Trophoblast cell (in vitro differentiated cells and primary cell): ENCODE measurements at places on chromosomes 5 and 9.

GRCh38 chr9:109624896-109625295 lies 126.8 kb upstream of the PTPN3 start:
- no peaks in the 10 kb centered on the region for H3K36me3 ChIP-seq
- H3K4me3 ChIP-seq, result no peak overlapping the region
- H3K4me1 ChIP-seq, result no peaks in the 10 kb centered on the region
- no peaks in the 10 kb centered on the region for H3K27me3 ChIP-seq

GRCh38 chr9:135848341-135849047 lies 58.9 kb downstream of the CAMSAP1 start:
- H3K4me3 ChIP-seq, result peak overlapping the region; percentile 9
- no peaks in the 10 kb centered on the region for H3K27me3 ChIP-seq
- no peaks in the 10 kb centered on the region for H3K4me1 ChIP-seq
- DNase-seq, result no peak
- peaks cover 28% of the 10 kb centered on the region for H3K36me3 ChIP-seq

GRCh38 chr9:114006931-114007691 lies 71.0 kb downstream of the AMBP start:
- H3K4me1 ChIP-seq, result no peaks in the 10 kb centered on the region
- H3K4me3 ChIP-seq, result no peak overlapping the region
- peaks cover 8% of the 10 kb centered on the region for H3K36me3 ChIP-seq
- H3K27ac ChIP-seq, result no peak overlapping the region

GRCh38 chr5:72598401-72599064 lies 91.3 kb upstream of the ZNF366 start:
- no peak overlapping the region for H3K4me3 ChIP-seq
- no peaks in the 10 kb centered on the region for H3K27me3 ChIP-seq
- H3K36me3 ChIP-seq, result no peaks in the 10 kb centered on the region
- H3K4me1 ChIP-seq, result peaks cover 26% of the 10 kb centered on the region
- H3K27ac ChIP-seq, result peak overlapping the region; percentile 98

DNA sequence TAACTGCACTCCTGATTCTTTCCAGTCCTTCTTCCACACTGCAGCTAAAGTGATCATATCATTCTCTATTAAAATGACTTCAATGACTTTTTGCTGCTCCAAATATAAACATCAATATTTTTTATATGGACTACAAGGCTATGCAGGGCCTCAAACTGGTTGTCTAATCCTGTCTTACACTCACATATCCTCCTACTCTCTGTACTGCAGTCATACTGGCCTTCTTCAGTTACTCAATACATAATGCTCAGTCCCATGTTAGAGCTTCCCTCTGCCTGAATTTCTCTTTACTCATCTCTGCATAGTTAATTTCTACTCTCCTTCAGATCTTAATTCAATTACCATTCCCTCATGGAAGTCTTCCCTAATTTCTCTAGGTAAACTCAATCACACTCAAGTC lies 3.4 kb downstream of the MEIKIN start:
- H3K36me3 ChIP-seq, result no peaks in the 10 kb centered on the region
- H3K4me3 ChIP-seq, result no peak overlapping the region
- no peaks in the 10 kb centered on the region for H3K27me3 ChIP-seq
- no peaks in the 10 kb centered on the region for H3K4me1 ChIP-seq
- no peak overlapping the region for H3K27ac ChIP-seq

GRCh38 chr5:93378073-93378472 lies 202.9 kb downstream of the NR2F1-AS1 start:
- H3K27me3 ChIP-seq, result no peaks in the 10 kb centered on the region
- H3K36me3 ChIP-seq, result no peaks in the 10 kb centered on the region
- H3K4me1 ChIP-seq, result no peaks in the 10 kb centered on the region
- no peak overlapping the region for H3K27ac ChIP-seq

DNA sequence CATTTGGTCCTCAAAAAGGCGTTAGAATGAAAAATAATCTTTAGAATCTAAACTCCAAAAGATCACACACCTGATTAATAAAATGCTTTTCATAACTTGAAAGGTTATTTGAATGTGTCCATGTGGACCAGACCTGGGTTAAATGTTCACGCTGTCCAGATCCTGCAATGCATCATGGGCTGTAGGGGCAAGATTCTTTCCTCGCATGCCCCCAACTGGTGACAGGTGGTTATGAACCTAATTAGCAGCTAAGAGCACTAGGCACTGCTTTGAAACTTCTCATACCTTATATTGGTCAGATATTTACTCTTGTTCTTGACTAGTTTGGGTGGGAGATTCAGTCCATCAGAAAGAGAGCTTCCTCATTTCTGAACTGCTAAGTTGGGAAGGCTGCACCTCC lies 19.3 kb upstream of the PIP5K1B start:
- peak; percentile 75 for DNase-seq
- no peaks in the 10 kb centered on the region for H3K4me1 ChIP-seq
- H3K27me3 ChIP-seq, result no peaks in the 10 kb centered on the region
- no peak overlapping the region for H3K4me3 ChIP-seq
- H3K27ac ChIP-seq, result no peak overlapping the region

- peaks cover 4% of the 10 kb centered on the region for H3K4me1 ChIP-seq
- peak; percentile 10 for DNase-seq
- peaks cover 2% of the 10 kb centered on the region for H3K36me3 ChIP-seq
- peak overlapping the region; percentile 74 for H3K27ac ChIP-seq
- H3K4me3 ChIP-seq, result peak overlapping the region; percentile 82
These were observed 338 bp downstream of the ABHD17B start for GRCh38 chr9:71910650-71911060.

DNA sequence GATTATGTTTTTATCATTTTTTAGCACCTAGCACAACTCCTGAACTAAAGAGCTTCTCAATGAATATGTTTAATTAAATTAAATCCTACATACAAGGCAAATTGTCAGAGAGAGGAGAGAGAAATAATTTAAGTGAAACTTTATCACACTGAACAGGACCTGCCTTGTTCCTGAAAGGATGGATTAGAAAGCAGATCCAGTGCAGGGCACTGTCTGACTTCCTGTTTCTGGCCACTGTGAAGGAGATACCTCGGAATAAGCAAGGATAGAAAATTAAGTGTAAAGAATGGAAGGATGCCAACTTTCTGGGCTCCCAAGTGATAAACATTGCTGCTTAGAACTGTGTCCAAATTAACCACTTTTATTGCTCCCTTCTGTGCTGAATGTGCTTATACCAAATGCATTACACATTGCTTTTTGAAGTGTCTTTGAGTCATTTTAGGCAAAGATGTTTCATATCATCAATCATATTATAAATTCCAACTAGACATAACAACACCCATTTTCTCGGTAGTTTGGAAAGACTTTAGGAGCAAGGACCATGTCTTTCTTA lies 89.1 kb upstream of the SPDL1 start:
- H3K36me3 ChIP-seq, result no peaks in the 10 kb centered on the region
- peaks cover 5% of the 10 kb centered on the region for H3K4me1 ChIP-seq
- H3K27me3 ChIP-seq, result no peaks in the 10 kb centered on the region
- DNase-seq, result no peak

DNA sequence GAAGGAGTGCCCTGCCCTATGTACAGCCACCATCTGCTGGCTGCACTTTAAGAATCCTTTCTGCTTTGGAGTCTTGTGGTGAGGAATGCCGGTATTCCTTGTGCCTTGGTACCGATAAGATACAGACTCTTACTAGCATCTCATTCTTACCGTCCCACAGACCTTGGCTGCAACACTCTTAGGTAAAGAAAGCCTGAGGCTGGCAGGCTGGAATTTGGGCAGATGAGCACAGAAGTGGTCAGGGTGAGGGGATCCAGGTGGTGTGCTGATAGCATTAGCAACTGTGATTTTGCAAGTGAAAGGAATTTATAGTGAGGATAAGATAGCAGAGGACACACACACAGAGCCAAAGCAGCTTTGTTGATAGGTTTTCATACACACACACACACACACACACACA lies 198.1 kb downstream of the ENC1 start:
- no peak overlapping the region for H3K27ac ChIP-seq
- H3K27me3 ChIP-seq, result no peaks in the 10 kb centered on the region
- peak; percentile 88 for DNase-seq
- H3K36me3 ChIP-seq, result no peaks in the 10 kb centered on the region
- H3K4me1 ChIP-seq, result peaks cover 5% of the 10 kb centered on the region
- no peak overlapping the region for H3K4me3 ChIP-seq

GRCh38 chr5:94181895-94182294 lies 436.5 kb downstream of the KIAA0825 start:
- no peaks in the 10 kb centered on the region for H3K4me1 ChIP-seq
- H3K36me3 ChIP-seq, result no peaks in the 10 kb centered on the region
- DNase-seq, result peak; percentile 27
- H3K27me3 ChIP-seq, result no peaks in the 10 kb centered on the region

GRCh38 chr9:5288591-5288990 lies 15.9 kb downstream of the RLN2 start:
- no peaks in the 10 kb centered on the region for H3K4me1 ChIP-seq
- H3K36me3 ChIP-seq, result no peaks in the 10 kb centered on the region
- H3K27me3 ChIP-seq, result no peaks in the 10 kb centered on the region
- no peak for DNase-seq

DNA sequence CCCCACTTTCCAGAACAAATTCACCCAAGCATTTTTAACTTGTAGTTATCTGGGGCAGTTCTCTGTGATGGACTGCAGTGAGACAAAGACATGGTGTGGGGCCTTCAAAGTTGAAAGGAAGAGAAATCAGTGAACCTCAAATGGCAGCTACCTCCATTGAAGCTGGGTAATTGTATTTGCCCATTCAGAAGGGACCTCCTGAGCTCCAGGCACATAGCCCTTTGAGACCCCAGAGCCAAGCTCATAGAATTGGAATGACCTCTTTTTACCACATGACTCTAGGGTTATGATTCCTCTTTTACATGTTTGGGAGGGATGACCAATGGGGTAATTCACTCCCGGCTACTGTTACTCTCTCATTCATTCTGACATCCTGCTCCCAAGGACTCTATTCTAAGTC lies 368.4 kb upstream of the ITGA1 start:
- no peaks in the 10 kb centered on the region for H3K27me3 ChIP-seq
- H3K4me1 ChIP-seq, result no peaks in the 10 kb centered on the region
- no peaks in the 10 kb centered on the region for H3K36me3 ChIP-seq
- no peak overlapping the region for H3K4me3 ChIP-seq
- no peak for DNase-seq

GRCh38 chr5:160269017-160269416 lies 39.7 kb downstream of the FABP6 start:
- H3K36me3 ChIP-seq, result peaks cover 7% of the 10 kb centered on the region
- H3K4me3 ChIP-seq, result no peak overlapping the region
- H3K27ac ChIP-seq, result no peak overlapping the region

DNA sequence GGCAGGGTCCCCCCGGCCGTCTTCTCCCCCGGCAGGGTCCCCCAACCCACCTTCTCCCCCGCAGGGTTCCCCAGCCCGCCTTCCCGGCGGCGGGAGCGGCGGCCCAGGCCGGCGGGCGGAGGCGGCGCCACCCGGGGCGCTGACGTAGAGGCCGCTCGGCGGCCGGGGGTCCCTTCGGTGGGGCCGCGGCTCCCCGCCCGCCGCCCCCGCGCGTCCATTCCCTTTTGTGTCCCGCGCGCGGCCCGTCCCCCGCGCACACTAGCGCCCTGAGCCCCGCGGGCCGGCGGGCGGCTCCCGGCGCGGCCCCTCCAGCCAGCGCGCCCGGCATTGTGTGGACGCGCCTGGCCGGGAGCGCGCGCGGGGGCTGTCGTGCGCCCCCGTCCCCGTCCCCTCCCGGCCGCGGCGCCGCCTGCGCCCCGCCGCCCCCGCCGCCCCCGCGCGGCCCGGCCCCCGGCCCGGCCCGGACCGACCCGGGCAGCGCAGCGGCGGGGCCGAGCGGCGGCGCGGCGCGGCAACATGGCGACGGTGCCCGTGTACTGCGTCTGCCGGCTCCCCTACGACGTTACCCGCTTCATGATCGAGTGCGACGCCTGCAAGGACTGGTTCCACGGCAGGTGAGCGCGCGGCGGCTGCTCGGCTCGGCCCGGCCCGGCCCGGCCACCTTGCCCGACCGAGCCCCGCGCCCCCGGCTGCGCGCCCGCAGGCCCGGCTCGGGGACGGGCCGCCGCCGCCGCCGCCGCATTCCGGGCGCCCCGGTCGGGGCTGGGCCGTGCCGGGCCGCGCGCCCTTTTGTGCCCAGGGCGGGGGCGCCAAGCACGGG lies at the start of gene PHF2:
Gene PHF2, plus strand, starts transcription at position 327 of the 820 bp plus-strand sequence. Its CDS starts 190 bp downstream, at position 517.
- no peak for DNase-seq
- peak within 1 kb of the TSS; percentile 91 for H3K4me3 ChIP-seq
- H3K27me3 ChIP-seq, result no peaks in the 10 kb centered on the region
- H3K4me1 ChIP-seq, result peaks cover 29% of the 10 kb centered on the region
- no peak within 1 kb of the TSS for H3K27ac ChIP-seq

DNA sequence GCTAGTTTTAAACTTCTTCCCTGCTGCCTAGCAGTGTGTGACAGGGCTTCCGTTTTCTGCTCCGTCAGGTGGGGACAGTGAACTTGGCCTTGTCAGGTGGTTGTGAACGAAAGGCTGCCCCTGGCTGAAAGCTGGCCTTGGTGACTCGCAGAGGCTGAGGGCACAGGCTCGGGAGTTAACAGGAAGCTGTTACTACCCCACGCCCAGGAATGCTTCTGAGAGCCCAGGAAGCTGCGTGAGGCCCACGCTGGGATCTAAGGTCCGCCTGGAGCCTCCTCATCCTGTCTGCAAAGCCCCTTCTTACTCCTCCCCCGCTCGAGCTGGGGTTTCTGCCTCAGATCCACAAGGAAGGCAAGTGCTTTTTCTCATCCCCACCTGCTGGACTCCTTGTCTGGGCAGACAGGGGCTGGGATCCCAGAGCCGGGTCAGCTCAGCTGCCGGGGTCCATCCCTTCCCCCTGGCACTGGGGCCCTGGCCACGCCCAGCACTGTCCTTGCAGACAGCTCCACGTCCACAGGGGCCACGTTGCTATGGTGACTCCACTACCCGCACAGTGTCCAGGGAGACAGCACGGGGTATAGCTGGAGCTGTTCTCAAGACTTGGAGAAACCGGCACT lies 124.7 kb upstream of the TBC1D2 start:
- H3K36me3 ChIP-seq, result no peaks in the 10 kb centered on the region
- no peak for DNase-seq
- no peaks in the 10 kb centered on the region for H3K27me3 ChIP-seq
- H3K4me3 ChIP-seq, result no peak overlapping the region
- no peak overlapping the region for H3K27ac ChIP-seq

- H3K27ac ChIP-seq, result no peak overlapping the region
- H3K4me1 ChIP-seq, result peaks cover 5% of the 10 kb centered on the region
- H3K36me3 ChIP-seq, result no peaks in the 10 kb centered on the region
- H3K27me3 ChIP-seq, result no peaks in the 10 kb centered on the region
- DNase-seq, result no peak
- H3K4me3 ChIP-seq, result no peak overlapping the region
These were observed 6.2 kb upstream of the CKS2 start for GRCh38 chr9:89304834-89305188.

DNA sequence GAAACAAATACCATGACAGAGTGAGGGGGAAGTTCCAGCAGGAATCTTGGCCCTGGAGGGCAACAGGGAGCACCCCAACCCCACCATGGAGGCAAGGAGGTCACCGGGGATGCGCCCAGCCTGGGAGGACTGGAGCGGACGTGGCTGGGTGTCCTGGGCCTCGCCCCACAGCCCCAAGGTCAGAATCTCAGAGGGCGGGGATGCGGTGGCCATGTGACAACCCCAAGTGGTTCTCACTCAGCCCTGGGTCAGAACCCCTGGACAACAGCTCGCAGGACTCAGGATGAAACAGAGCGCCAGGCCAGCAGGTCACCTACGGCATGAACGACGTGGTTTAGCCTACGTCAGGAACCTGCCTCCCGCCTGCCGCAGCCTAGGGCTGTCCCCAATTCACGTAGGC lies 64.0 kb upstream of the ZNF354A start:
- no peaks in the 10 kb centered on the region for H3K36me3 ChIP-seq
- no peaks in the 10 kb centered on the region for H3K4me1 ChIP-seq
- no peak for DNase-seq
- no peaks in the 10 kb centered on the region for H3K27me3 ChIP-seq
- H3K27ac ChIP-seq, result no peak overlapping the region
